ENCODE measurements at places on chromosomes 1 and 21. TPM values are rescaled to one million over a fixed set of nuclear protein-coding genes. Genes with fewer than 3 reads are reported as not detected.

DNA sequence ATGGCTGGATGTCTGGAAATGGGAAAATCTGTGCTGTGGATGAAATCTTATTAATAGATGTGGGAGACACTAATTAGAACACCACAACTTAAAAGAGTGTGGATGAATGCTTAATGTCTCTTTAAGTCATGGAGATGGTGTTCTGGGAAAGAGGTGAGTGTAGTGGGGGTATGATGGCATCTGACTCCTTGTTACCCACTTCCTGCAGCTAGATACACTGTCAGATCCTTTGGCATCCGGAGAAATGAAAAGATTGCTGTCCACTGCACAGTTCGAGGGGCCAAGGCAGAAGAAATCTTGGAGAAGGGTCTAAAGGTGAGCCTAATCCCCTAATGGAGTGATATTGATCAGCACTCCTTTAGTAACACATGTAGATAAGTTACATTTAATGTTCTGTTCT, 2.0 kb downstream of the RPL11 start:
- no peak for DNase-seq

- no peak for DNase-seq
Observed at GRCh38 chr1:26771643-26772321, 16.0 kb upstream of the PIGV start.

DNA sequence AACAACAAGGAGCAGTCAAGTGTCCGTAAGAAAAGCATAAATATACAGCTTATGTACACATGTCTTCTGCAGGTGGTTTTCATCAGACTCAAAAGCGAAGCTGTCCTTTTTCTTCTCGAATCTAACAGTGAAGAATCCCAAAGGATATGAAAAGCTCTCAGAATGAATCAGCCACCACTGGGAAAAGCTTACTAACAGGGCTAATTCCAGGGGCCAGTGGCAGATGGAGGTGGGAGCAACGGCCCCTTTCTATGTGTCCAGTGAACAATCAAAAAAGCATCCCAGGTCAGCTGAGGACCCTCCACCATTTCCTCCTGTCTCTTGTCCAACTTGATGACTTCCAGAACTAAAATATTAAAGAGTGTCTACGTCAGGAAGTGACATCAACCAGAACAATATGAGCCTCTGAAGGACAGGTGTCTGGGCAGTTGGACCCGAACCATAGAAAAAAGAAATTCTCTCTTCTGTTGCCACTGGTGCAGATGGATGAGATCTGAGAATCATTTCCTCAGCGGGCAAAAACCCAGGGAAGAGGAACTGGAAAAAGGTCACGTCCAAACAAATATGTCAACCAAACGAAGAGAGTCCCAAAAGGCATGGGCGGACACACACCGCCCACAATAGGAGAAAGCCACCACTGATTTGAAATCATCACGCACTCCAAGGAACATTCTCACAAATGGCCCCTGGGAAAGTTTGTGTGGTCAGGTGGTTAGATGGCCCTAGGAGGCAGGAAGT, 70.4 kb upstream of the TIAM1 start:
- DNase-seq: no peak

GRCh38 chr1:116760996-116761665, 6.9 kb downstream of the CD2 start:
- no peak for DNase-seq

DNA sequence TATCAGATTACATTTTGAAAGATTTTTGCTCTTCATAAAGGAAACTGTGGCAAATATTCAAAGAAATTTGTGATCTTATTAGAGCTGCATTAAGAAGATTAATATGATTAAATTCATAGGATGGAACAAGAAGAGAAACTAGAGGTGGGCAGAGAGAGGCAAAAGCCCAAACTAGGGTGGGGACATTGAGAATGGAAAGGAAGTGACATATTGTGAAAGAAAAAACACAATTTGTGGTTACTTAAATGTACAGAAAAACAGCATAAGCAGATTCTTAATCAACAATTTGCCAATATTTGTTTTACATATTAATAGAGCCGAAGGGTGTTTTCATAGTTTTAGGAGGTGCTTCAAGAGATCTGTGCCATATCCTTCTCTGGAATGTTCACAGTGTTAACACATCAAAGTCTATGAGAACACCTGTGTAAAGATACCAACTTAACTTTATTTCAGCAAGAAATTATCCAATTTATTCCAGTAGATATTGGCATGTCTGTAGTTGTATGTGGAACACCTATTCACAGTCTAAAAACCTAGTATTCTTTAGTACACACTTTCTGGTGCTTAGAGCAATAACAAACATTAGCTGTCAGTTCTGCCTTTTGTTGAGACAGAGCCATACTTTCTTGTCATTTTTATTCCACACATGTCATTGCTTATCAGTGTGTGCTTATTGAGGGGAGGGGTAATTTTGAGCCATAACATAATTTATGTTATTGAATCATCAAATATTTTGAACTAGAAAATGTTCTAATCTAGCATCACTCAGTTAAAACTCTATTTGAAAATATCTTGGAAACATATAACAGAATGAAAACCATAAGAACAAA, 401.5 kb downstream of the PTPRC start:
- no peak for DNase-seq

- DNase-seq: no peak
Observed at GRCh38 chr21:24976238-24976637, 631.0 kb downstream of the MRPL39 start.

DNA sequence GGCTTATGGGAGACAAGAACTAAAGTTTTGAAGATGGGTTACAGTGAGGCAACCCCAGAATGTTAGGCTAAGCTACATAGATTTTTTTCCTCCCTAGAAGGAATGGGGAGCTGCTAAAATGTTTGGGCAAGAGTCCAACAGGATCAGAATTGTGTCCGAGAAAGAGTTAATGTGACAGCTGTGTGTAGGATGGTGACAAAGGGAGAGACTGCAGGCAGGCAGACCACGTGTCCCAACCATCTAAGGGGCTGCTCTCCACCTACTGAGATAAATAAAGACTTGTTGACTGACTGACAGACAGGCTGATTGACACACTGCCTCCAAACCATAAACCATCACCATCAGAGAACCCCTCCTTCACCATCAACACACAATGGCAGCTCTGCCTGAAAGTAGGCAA, 133.7 kb upstream of the CTTNBP2NL start:
- no peak for DNase-seq

GRCh38 chr1:214050513-214051401, 63.0 kb downstream of the PROX1 start:
- DNase-seq: no peak

Gene DCST1
- polyA plus RNA-seq: 0.32 TPM

Gene MYCL
- 8.1 TPM for polyA plus RNA-seq

Gene RAP1GAP
- 24.4 TPM for polyA plus RNA-seq

Gene MYOC
- 0.23 TPM for polyA plus RNA-seq
